HCT116 (cell line): ENCODE measurements at places on chromosomes 4 and X.

DNA sequence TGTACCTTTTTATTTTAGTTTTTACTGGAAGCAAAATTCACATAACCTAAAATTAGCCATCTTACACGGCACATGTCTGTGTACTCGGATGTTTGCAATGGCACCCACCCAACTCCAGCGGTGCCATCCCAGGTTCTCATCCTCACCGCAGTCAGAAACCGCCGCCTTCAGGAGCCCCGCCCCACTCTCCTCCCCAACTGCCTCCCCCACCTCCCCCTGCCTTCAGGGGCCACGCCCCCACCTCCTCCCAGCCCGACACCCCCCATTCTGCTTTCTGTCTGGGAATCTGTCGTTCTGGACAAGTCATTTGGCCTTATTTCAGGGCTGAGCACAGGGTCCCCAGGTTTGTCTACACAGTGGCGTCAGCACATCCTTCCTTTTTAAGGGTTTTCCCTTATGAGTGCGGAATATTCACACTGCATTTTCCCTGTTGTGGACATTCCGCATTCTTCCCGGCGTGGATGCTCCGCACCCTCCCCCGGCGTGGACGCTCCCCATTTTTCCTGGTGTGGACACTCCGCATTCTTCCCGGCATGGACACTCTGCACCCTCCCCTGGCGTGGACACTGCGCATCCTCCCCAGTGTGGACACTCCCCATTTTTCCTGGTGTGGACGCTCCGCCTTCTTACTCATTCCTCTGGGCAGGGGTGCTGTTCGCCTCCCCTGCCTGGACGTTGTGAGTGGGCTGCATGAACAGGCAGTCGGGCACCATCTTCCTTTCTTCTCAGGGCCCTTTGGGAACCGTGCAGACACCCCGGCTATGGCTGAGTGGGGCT lies 135.4 kb upstream of the NKX1-1 start:
- DNase-seq: no peak

DNA sequence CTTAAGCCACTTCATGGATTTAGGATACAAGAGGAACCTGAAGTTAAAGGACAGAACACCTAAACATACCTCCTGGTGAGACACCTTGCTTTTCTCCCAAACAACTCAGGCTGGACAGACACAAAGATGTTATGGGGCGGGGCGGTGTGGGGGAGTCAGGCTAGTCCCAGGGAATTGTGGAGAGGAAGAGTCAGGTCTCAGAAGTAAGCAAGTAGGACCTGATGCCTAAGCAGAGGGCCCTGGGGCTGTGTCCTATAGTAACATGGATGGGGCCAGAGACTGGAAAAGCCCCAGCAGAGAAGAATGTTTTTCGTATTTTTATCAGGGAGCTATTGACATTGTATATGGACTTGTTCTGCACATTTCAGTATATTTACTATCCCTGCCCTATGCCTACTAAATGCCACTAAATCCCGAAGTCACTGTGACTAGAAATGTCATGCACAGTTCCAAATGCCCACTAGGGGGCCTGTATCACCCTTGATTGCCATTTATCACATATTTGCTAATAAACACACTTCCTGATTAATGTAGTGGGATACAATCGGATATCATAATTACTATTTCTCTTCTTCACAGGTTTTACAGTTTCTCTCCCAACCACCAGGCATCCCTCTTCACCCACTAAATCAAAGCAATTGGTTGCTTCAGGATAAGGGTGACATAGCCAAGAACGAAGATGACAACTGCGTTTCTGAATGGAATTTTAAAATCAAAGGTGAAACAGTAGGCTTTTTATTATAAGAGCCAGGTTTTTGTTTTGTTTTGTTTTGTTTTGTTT lies 23.8 kb upstream of the ARHGAP10 start:
- peak; percentile 66 for DNase-seq

DNA sequence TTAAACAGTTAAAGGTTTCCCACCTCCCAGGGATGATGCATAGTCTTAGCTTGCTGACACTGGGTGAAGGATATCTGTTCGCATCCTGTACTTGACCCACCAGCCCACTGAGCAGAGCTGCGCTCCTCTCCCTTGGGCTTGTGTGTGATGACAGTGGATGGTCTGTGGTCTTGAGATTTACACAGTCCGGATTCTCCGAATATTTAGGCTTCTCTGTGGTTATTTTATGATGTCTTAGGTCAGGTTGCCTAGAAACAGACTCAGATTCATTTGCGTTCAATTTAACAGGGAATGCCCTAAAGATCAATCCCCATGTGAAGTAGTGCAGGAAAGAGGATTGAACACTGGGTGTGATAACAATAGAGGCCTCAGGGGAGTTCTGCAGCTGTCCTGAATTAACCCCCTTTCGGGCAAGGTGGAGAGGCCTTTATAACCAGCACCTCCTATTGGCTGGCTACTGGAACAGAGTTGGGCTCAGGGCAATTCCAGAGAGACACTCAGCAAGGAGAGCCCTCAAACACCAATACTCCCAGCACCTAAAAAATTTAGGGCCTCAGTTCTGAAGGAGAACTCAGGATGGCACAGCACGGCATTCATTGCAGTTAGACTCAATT lies 653.2 kb upstream of the GALNT7 start:
- no peak for DNase-seq

DNA sequence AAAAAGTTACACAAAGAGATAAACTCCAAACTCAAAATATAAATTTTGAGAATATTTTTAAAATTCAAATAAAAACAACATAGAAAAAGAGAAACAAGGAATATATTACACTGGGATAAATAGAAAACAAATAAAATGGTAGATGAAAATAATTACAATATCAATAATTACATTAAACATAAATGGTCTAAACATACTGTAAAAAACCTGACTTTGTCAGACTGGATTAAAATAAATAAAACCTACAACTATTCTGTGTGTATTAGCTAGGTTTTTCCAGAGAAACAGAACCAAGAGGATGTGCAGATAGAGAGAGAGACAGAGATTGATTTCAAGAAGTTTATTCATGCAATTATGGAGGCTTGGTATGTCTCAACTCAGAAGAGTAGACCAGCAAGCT lies 126.5 kb downstream of the LRBA start:
- no peak for DNase-seq

DNA sequence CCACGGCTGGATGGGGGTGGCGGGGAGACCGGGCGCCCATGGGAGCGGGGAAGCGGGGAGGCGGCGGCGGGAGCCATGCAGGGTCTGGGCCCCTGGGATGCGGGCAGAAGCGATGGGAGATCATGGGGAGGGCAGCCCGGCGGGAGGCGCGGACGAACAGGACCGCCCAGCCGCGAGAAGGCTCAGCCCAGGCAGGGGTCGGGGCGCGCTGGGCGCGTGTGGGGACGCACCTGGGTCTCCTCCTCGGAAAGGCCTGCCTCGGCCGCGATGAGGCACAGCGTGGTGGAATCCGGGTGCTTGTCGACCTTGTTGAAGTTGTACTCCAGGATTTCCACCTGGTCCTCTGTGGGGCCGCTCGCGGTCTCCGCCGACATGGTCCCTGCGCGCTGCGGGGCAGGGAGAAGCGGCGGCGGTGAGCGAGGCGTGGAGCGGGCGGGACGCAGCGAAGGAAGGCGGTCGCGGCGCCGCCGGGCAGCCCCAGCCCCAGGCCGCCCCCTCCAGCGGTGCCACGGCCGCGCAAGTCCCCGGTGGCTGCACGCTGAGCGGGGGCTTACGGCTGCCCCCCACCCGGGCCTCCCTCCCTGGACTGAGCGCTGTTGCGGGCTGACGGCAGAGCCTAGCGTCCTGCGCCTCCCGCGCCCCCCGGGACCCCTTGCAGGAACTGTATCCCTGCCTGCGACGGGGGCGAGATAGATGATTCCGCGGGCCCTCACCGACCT lies 25.3 kb downstream of the HOPX start:
- no peak for DNase-seq

DNA sequence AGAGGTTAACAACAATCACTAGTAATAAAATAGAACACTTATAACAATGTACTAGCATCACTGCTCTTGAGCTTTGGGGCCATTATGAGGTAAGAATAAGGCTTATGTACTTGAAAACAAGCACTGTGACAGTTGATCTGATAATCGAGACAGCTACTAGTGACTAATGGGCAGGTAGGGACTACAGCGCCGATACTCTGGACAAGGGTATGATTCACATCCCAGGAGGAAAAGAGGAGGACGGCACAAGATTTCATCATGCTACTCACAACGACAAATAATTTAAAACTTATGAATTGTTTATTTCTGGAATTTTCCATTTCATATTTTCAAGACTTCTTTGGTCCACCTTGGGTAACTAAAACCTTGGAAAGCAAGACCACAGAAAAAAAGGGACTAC lies 62.3 kb downstream of the FAM184B start:
- no peak for DNase-seq

- DNase-seq: no peak
Measured at GRCh38 chr4:73230865-73231517, 27.6 kb downstream of the ANKRD17 start.

GRCh38 chr4:40722576-40723161 lies 27.1 kb upstream of the NSUN7 start:
- DNase-seq: no peak

DNA sequence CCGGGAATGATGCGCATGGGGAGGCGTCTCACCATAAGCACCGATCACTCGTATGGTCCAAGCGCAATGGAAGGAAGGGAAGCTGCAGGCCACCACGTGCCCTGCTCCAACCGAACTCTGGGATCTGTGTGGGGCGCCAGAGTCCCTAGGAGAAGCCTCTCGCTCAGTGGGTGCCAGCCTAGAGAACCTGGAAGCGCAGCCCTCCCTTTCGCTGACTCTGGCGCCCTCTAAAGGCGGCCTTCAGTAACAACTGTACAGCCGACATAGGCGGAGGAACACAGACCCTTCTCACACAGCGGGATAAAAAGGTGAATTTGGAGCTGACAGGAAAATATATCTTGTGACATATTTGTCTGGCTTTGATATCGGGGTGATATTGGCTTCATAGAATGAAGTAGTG lies 76.0 kb downstream of the INTS6L start:
- DNase-seq: peak; percentile 38

GRCh38 chr4:23789762-23790161 lies 100.1 kb downstream of the PPARGC1A start:
- no peak for DNase-seq

DNA sequence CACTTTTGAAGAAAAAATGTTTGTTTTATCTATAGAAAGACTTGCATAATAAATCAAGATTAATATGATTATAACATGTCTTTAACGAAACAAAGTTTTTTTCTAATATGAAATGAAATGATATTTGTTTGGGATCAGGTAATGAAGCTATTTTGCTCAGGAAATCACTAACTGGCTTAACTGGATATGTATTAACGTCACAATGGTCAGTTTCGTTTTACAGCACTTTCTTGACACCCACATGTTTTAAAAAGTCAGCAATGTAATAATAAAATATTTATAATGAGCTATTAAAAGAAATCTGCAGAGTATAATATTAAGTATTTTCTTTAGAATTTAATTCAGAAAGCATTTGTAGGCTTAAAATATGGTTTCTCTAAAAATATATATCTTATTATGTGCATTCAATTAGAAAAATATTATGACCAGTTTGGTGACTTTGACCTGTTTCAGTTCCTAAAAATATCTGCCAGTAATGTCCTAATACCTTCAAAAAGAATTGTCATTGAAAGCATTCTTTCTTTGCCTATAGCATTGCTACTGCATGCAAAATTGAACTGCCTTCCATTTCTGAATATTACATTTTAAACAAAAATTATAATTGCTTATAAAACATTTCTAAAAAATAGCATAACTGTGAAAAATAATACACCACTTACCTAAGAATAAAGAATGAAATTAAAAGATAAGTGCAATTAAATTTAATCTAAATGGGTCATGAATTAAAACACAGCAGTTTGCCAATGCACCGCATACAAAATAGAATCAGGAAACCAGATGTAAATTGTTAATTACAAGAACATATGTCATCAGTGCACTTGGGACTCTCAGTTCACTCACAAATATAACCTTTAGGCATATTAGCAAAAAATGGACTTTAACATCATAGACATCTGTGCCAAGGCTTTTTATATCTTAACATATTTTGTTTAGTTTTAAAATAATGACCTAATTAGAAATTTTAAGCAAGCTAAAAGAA lies 31.6 kb downstream of the TIGD2 start:
- DNase-seq: no peak

GRCh38 chr4:85495621-85496020 lies 20.7 kb downstream of the ARHGAP24 start:
- DNase-seq: no peak

GRCh38 chr4:113444386-113444785 lies 317.2 kb downstream of the CAMK2D start:
- DNase-seq: no peak

GRCh38 chr4:11495291-11495690 lies 66.6 kb upstream of the HS3ST1 start:
- DNase-seq: no peak

GRCh38 chr4:130511776-130512175 lies 1415.8 kb downstream of the C4orf33 start:
- no peak for DNase-seq

DNA sequence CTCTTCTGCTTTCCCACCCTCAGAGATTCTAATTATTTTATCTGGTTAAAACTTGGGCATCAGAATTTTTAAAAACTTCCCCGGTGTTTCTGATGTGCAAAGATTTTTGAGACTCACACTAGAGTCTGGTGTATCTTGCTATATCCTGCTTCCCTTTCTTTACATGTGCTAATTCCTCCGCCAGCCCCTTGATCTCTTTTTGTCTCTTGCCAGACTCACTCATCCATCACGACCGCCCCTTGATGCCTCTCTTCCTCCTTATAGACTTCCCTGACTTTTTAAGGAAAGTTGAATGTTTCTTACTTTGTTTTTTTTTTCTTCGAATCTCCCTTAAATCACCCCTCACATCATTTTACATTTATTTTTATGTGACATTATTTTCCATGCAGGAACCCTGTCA lies 274.9 kb upstream of the PITX2 start:
- DNase-seq: no peak

- no peak for DNase-seq
Measured at GRCh38 chrX:97189668-97190067, 306.0 kb downstream of the RPA4 start.

GRCh38 chr4:23374259-23374658 lies 515.6 kb downstream of the PPARGC1A start:
- DNase-seq: no peak

DNA sequence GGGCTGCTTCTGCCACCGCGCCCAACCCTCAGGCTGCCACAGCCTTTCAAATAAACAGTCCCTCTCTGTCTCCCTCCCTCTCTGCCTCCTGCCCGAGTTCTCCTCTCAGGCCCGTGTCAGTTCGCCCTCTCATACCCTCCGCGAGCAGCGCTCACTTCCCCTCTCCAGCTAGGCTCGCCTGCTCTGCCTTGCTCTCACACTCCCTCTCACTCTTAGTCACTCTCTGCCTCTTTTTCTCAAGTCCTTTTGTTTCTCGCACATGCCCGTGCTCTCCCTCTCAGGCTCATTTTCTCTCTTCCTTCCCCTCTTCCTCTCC lies 3.2 kb downstream of the EFNB1 start:
- DNase-seq: no peak

GRCh38 chr4:14149176-14150053 lies 521.9 kb upstream of the BOD1L1 start:
- DNase-seq: no peak

- no peak for DNase-seq
Measured at GRCh38 chrX:108732630-108733321, 3.6 kb downstream of the IRS4 start.

DNA sequence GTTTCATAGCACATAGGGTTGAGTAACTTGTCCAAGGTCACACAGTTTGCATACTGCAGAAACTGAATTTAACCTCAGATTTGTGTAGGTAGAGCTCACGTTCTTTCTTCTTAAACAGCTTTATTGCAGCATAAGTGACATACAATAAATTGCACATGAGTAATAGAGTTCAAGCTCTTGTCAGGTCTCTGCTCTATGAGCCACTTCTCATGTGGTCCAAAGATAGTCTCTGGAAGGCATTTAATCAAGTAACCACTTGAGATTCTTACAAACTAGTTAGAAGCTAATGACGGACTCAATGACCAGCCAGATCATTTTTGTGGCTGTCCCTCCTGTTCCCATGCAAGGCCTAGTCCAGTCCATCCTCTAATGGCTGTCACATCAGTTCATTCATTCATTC lies 68.9 kb downstream of the MAOB start:
- DNase-seq: no peak
